ENCODE measurements at places on chromosomes 1 and 21.

- no peak for DNase-seq
These were observed 80.9 kb upstream of the DPYD start for GRCh38 chr1:98001764-98002163.

DNA sequence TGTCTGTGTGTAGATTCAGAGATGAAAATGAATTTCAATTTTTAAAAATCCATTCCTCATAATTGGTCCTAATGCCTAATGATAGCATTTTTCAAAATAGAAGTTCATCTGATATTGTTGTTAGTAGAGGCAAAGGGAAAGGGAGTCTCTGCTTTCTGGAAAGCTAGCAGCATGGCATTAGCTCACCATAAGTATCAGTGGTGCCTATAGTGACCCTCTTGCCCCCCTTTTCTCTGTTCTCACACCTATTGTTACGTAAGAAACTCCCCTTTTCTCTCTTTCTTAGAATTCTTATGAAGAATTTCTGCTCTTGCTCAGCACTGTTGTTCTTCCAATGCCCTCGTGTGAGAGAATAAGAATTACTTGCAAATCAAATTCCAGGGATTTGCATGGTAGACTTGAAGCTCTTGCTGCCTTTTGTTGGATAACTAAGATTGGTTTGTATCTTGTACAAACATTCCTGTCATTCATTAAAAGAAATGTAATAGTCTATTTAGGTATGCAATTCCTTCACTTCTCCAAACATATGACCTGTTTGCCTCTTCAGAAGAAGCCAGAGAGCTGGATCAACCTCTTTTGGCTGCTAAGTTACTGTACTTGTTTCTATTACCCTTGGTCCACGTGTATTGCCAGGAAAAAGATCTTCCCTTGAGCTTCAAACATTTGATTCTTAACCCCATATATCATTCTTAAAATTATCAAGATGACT, 69.2 kb upstream of the MAGI3 start:
- peak; percentile 53 for DNase-seq

DNA sequence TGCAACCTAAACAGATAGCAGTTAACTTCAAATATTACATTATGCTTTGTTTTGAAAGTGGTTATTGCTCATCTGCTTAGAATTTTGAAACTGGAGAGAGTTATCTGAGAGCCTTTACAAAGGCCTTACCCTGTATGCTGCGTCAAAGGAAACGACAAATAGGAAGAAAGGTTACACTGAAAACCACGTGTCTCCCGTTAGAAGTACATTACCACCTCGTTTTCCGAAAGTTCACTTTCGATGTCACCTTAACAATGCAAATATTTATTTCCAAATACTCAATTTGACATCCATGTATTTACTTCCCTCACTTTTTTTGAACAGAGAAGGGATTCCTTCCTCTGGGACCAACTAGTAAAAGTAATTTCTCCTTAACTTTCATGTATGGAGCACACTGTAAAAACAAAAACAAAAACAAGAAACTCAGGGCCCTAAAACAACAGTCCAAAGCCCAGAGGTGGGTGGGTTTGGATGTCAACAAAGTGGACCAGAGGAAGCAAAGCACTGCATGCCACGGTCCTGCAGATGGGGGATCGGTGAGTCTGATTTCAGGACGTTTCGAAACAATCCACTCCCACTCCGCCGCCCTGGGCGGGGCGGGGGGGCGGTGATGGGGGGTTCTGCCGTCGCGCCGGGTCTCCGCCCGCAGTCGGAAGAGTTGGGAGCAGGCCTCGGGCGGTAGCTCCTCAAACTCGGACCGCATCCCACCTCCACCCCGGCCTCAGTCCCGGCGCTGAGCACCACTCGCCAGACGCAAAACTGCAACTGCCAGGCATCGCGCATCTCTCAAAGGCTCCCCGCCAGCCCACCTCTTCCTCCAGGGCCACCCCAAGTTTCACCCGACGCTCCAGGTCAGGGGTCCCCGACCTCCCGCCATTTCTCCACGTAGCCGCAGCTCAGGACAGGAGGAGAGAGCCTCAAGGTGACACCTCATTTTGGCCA, 841 bp downstream of the ADSS2 start:
- no peak for DNase-seq

DNA sequence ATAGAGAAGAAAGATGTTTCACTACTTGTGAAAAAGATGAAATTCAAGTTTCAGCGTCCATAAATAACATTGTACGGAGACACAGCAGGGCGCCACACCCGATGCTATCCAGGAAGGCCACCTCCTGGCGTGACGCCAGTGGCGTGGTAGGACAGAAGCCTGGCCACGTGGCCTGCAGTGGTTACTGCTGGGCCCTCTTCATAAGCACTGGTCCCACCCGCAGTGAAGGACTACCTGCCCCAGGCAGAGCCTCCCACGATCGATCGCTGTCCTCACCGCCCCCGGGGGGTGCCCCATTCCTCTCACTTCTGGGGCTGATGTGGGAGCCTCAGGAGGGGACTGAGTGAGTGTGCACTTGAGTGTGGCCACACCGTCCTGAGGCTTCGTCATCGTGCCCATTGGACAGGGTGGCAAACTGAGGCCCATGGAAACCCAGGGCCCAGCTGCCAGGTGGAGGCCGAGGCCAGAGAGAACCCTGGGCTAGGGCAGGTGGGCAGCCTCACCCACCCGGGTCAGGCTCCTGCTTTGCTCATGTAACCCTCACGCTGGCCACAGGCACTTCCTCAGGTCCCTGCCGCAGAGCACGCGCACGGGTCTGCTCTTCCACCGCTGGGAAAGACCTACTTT, 11.7 kb upstream of the HES5 start:
- no peak for DNase-seq

- DNase-seq, result peak; percentile 42
These were observed 40.6 kb downstream of the AKNAD1 start for GRCh38 chr1:108816049-108816893.

DNA sequence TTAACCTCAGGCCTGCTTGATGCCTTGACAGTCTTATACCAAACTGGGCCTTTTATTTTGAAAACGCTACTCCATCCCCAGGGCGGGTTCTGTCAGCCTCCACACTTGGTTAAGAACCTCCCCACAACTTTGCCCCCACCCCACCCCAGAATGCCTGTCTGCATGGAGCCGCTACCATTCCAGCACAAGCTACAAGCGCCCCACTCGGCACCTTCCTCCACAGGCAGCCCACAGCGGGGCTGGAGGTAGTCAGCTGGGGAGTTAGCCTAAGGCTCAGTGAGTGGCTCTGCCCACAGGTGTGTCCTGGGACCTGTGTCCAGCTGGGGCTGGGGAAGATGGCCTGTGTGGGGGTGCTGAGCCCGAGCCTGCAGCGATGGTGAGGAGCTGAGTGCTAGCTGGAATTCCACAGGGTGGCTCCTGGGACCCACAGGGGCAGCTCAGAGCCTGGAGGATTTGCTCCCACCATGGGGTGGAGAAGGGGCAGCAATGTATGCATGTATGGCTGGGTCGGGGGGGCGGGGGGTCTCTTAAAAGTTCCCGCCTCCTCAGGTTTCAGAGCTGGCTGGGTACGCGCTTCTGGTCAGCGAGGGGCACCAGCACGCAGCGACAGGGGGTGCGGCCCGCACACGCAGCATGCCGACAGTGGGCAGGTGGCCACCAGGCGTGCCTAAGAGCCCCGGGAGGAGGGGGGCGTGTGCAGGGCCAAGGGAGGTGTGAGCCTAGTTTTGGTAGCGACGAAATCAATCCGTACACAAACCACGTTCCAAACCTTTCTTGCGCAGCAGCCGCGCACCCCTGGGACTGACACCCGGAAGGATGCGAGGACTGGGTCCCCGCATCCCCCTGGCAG, 917 bp downstream of the ETNK2 start:
- peak; percentile 61 for DNase-seq

DNA sequence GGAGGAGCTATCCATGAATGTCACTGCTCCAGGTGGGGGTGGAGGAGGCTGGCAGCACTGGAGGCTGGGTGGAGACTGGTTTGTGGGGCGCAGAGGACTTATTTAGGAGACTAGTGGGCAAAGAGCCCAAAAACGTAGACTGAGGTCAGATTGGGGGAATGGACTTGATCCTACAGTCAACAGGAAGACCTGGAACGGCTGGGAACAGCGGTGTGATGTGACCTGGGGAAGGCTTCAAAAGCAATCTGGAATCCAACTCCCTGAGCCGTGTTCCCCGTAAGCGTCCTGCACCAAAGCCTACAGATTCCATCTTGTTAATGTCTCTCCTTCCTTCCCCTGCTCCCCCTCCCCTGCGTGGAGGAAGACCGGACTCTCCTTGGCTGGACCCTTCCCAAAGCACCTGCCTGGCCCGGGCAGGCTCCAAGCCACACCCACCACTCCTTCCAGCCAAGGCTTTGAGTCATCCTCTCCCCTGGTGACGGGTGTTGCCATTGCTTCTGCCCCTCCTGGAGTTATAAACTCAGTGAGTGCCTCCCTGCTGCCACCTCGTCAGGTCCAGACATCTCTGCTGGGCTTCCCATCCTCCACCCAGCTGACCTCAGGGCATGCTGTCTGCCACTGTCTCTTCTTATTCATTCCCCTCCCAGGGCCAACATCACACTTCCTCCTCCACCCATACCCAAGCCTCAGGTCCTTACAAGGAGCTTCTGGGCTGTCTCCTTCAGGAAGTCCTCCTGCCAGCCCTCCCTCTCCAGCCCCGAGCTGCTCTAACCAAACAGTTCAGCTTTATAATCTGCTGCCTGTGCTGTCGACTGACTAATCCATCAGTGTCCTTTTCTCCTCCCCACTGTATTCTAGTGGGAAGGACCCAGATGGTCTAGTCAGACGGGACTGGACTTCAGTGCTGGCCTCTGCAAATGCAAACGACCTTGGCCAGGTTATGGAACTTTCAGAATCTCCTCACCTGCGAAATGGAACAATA, 1.6 kb upstream of the CLSTN1 start:
- no peak for DNase-seq

DNA sequence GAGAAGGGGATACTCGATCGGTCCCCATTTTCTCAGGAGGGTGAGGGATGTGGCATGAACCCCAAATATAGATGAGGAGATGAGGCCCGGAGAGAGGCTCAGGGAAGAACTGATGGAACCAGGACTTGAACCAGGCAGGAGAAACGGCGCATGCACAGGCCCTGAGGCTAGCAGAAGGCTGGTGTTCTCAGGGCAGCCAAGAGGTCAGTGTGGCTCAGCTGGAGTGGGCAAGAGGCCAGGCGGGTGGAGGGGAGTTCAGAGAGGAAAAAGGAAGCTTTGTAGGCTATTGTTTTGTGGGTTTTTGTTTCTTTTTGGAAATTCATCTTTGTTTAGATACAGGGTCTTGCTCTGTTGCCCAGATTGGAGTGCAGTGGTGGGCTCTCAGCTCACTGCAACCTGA, 122.0 kb downstream of the LACTBL1 start:
- no peak for DNase-seq

- no peak for DNase-seq
These were observed 210.8 kb downstream of the NFIA start for GRCh38 chr1:61293197-61293596.

DNA sequence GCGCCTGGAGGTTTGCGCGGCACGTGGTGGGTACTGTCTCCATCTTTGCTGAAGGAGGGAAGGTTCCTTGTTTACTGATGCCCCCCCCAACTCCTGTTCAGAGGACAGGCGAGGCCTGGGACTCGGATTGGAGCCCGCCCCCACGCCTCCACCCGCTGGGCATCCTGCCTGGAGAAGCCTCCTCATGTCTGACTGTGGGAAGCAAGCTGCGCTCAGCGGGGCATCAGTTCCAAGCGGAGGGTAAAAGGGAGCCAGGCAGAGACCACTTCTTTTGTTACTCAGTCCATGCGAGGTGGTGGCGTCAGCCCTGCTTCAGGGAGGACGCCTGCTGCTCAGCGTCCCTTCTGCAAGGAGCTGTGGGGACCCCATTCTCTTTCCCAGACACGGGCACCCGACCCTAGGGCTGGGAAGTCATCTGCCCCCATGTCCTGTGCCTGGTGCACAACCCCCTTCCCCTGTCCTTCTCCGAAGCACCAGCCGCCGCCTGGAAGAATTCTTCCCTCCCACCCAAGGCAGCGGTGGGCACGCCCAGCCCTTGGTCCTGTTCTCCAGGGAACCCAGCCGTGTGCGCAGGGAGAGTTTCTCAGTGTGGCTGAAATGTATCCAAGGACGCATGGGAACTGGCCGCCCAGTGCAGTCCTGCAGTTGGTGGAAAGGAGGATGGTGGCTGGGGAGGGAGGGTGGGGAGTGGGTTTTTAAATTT, 414.0 kb downstream of the CAMTA1 start:
- DNase-seq, result no peak

GRCh38 chr21:26852423-26852822, 7.2 kb upstream of the ADAMTS1 start:
- DNase-seq, result no peak

DNA sequence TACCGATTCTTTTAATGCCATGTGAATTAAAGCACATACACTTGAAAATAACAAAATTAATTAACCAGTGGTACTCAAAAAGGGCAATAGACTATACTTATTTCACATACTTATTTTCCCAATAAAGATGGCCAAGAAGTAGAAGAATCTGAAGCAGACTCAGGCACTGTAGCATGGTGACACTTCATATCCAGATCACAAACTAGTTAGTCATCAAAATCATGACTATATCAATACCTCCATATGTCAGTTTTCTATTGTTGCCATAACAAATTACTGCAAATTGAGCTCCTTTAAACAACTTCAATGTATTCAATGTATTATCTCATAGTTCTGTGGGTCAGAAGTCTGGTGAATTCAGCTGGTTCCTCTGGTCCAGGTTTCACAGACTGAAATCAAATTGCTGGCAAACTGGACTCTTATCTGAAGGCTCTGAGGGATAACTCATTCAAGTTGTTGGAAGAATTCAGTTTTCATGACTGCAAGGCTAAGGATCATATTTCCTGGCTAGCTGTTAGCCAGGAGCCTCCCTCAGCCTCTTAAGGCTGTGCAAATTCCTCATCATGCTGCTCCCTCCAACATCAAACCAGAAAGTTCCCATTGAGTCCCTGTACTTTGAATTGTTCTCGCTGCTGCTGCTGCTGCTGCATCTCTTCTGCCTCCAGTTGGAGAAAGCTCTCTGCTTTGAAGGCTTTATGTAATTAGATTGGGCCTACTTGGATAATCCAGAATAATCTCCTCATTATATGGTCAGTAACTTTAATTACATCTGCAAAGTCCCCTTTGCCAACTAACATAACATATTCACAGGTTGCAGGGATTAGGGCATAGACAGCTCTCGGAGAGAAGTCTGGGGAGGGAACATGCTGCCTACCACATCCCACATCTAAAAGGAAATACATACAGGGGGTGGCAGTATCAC, 91.5 kb downstream of the MRPL39 start:
- no peak for DNase-seq

Measured in NCI-H526 (cell line).